Activated naive CD4-positive, alpha-beta T cell treated with Interleukin-2 at 50 U/mL for 16 hours (primary cell): ENCODE measurements at places on chromosomes 4 and X.

- no peak for DNase-seq
Observed at GRCh38 chr4:86272669-86273068, 87.2 kb downstream of the MAPK10 start.

- DNase-seq = no peak
Observed at GRCh38 chr4:4494882-4495281, 47.0 kb downstream of the STX18 start.

DNA sequence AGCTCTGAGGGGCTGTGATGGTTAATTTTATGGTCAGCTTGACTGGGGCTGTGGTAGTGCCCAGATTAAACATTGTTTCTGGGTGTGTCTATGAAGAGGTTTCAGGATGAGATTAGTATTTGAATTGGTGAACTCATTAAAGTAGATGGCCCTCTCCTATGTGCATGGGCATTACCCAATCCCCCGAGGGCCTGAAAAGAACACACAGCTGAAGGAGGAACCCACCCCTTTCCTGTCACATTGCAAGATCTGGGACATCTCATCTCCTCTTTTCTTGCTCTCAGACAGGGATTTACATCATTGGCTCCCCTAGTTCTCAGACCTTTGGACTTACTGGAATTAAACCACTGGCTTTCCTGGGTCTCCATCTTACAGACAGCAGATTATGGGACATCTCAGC lies 29.4 kb upstream of the NDP start:
- no peak for DNase-seq

DNA sequence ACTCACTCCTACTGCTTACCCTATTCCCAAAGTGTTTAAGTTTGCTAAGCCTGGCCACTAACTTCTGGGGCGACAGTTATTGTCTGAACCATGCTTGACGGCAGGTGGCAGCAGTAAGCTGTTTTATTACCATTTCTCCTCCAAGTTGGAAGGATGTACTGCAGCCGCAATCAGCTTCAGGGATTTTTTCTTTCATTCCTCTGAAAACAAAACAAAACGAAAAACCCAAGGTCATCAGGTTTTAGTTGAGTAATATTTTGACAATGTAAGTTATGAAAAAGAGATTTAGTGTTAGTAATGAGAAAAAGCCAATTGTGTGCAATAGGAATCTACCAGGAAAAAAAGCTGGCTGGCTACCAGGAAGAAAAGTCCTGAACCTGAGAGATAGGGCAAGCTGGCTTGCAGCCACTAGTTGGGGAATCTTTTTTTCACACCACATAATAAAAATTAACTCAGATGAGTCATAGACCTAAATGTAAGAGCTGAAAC lies 13.2 kb upstream of the RAB9B start:
- peak; percentile 50 for DNase-seq

- DNase-seq = no peak
Observed at GRCh38 chr4:101851672-101852071, 61.1 kb downstream of the BANK1 start.

GRCh38 chrX:19876962-19877361 lies 10.4 kb downstream of the SH3KBP1 start:
- no peak for DNase-seq

GRCh38 chr4:117623326-117623725 lies 411.0 kb upstream of the NDST3 start:
- no peak for DNase-seq

DNA sequence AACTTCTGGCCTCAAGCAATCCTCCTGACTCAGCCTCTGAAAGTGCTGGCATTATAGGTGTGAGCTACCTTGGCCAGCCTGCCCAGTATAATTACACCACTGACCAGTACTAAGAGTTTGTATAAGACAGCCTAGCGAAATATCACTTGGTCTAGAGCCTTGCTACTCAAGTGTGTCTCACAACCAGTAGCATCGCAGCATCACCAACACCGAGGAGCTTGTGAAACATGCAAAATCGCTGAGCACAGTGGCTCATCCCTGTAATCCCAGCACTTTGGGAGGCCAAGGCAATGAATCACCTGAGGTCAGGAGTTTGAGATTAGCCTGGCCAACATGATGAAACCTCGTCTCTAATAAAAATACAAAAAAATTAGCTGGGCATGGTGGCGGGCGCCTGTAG lies 102.0 kb upstream of the GATB start:
- no peak for DNase-seq

DNA sequence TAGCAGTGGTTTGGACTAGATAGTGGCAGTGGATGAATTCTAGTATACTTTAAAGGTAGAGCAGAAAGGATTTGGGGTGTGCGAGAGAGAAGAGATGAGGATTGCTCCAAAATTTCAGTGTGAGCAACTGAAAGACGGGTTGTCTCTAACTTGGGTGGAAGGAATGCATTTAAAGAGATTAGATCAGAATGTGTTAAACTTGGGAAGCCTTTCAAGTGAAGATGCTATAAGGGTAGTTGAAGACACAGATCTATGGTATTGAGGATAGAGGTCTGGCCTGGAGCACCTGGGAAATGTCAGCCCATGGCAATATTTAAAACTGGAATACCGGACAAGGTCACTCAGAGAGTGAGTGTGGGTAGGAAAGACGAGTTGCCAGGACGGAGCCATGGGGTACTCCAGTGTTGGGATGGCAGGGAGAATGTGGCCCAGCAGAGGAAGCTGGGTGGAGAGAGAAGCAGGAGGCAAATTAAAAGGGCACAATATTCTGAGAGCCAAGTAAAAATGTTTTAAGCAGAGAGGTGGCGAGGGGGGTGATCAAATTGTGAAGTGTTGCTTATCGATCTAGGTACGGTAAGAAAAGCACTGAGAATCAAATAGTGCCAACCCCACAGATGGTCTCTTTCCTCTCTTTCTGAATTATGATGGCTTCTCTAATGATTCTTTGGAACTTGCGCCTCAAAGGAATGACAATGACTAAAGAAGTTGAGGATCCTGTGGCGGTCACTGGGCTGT lies 50.5 kb downstream of the ENOPH1 start:
- no peak for DNase-seq

- no peak for DNase-seq
Observed at GRCh38 chr4:181966104-181966551, 277.1 kb upstream of the TENM3 start.

- no peak for DNase-seq
Observed at GRCh38 chr4:5774416-5775036, 63.5 kb downstream of the EVC start.

DNA sequence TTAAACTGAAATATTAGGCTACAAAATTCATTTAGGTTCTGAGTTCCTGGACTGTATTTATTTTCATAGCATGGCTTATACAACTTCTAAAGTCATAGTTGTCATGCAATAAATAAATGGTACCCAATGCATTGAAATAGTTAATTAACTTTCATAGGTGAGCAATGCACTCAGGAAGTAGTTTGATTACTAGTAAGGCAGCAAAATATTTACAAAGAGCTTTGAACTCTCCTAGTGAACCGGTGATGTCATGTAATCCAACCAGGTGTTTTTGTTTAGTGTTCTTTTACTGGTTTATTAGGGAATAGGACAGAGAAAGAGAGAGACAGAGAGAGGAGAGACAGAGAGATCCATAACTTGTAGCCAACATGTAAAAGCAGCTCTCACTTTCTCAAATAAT lies 228.6 kb upstream of the CTSO start:
- DNase-seq = no peak
